Activated CD8-positive, alpha-beta memory T cell treated with anti-CD3 and anti-CD28 coated beads for 4 hours (primary cell): ENCODE measurements at places on chromosomes 6 and 20.

- no peak for DNase-seq
Measured at GRCh38 chr6:154164397-154164796, 125.4 kb downstream of the OPRM1 start.

GRCh38 chr20:921068-921467, 4.9 kb upstream of the ANGPT4 start:
- no peak for DNase-seq

DNA sequence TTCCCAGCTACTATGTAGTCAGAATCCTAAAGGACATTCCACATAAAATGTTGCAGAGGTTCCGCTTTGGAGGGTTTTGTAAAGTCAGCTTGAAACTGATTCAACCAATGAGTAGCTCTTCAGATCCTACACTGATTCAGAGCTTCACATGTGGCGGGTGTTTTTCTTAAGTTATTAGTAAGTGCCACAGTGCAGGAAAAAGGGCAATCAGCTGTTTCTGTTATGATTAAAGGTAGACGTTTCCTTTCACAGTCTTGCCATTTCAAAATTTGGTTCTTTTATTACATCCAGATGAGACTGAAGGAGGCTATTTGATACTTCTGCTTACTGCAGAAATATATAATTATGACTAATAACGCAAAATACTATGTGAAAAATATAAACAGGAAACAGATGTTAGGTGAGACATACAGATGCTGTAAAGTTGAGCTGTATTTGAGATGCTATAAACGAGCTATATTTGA, 443.9 kb downstream of the CDKAL1 start:
- no peak for DNase-seq

DNA sequence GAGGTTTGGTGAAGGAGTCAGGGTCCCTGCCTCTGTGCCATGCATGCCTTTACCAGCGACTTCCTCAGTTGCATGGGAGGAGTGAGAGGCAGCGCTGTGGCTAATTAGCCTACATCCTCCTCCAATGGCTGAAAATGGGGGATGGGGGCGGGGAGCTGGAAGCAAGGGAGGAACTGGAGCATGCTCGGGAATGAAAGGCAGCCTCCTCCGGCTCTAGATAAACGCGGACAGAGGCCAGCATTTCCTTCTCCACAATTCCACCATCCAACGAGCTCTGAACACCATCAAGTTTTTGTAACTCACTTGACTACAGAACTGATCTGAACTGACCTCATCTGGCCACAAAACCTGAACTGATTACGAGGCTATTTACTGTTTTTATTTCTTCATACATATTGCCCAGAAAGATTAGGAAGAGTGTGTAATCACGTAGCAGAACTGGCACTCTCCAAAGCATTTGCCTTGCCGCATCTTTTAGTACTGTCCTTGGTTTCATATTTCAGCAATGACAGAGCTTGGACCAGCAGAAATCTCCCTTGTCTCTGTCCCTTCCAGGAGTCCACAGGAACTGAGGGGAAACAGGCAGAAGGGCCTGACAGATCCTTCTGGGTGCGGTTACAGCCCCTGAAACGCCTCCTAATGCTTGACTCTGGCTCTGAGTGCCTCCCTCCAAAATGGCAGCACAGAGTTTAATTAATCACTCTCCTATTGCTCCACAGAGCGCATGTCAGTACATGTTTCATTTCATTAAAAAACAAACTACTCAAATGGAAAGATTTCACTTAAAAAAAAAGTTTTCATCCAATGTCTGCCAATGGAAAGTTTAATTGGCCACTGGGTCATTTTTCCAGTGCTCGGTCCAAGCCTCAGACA, 58.2 kb upstream of the TRAF3IP2 start:
- no peak for DNase-seq

- DNase-seq: no peak
Measured at GRCh38 chr6:152571943-152572337, 65.2 kb downstream of the SYNE1 start.

DNA sequence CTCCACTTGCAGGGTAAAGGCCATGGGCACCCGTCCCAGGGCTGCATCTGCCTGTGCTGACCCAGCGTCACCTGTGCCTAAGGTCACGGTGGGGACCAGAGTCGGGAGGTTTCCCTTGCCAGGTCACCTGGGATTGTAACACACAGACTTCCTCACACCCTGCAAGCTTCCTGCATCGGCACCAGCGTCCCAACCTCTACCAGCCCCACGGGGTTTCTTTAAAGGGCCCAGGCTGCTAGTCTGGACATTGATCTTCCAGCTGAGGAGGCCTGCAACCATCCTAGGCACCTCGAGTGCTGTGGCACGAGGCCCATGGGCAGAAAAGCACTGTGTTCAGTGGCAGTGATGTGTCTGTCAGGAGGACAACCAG, 12.6 kb downstream of the ACSS1 start:
- no peak for DNase-seq

- no peak for DNase-seq
Measured at GRCh38 chr20:63471981-63472831, at the start of gene KCNQ2. TSS of gene KCNQ2 (minus strand) at chr20:63472655. CDS start at chr20:63472463, 192 bp downstream.

- DNase-seq: peak; percentile 5
Measured at GRCh38 chr6:7051780-7052442, 55.9 kb upstream of the RREB1 start.

- DNase-seq: no peak
Measured at GRCh38 chr6:11525468-11526155, 11.9 kb upstream of the TMEM170B start.

GRCh38 chr6:140979642-140980091, 1153.1 kb upstream of the GJE1 start:
- DNase-seq: no peak

DNA sequence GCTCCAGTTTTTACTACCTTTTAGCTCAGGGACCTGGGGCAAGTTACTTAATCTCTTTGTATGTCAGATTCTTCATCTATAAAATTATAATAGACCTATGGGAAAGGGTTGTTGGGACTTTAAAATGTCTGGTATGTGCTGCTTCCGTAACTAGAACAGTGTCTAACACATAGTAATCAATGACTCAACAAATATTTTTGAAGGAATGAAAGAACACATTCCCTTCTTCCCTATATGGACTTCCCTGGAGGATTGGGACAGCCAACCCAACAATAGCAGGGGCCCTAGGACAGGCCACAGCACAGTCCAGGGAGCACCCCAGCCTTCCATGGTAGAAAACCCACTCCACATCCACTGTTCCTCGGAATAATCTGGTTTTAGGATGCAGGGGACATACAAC, 50.7 kb upstream of the TPD52L1 start:
- DNase-seq: no peak
